ENCODE measurements at places on chromosomes 12 and 14. TPM values are rescaled to one million over a fixed set of nuclear protein-coding genes. Genes with fewer than 3 reads are reported as not detected.

Gene FOXN4
- 0.35 TPM for total RNA-seq

Gene AVPR1A
- 0.24 TPM for total RNA-seq

Gene EIF2S3B
- 16.3 TPM for total RNA-seq

Gene HECTD4
- 36.9 TPM for total RNA-seq

Gene GPR65
- not detected for total RNA-seq

Gene KCNK10
- 1.0 TPM for total RNA-seq

Gene TSPAN9
- 17.2 TPM for total RNA-seq

Gene SVOP
- total RNA-seq, result 0.10 TPM

Gene DNAI7
- total RNA-seq, result not detected

Gene TPH2
- 1.0 TPM for total RNA-seq

Gene FAR2
- 25.9 TPM for total RNA-seq

Gene KRT3
- total RNA-seq, result not detected

Gene KRT6C
- total RNA-seq, result not detected

Gene PRR4
- total RNA-seq, result 2.1 TPM

Gene NPAS3
- 0.17 TPM for total RNA-seq

Gene RNASE3
- not detected for total RNA-seq

Gene TAS2R30
- total RNA-seq, result 9.7 TPM

Gene OTOGL
- total RNA-seq, result 0.35 TPM

Gene KLHDC1
- not detected for total RNA-seq

Gene FKBP3
- 120 TPM for total RNA-seq

Gene AQP6
- not detected for total RNA-seq

Gene TCTN2
- 6.8 TPM for total RNA-seq
